ENCODE measurements at places on chromosomes 4 and X.

- DNase-seq: no peak
Measured at GRCh38 chr4:15963576-15963975, 601 bp upstream of the FGFBP2 start.

DNA sequence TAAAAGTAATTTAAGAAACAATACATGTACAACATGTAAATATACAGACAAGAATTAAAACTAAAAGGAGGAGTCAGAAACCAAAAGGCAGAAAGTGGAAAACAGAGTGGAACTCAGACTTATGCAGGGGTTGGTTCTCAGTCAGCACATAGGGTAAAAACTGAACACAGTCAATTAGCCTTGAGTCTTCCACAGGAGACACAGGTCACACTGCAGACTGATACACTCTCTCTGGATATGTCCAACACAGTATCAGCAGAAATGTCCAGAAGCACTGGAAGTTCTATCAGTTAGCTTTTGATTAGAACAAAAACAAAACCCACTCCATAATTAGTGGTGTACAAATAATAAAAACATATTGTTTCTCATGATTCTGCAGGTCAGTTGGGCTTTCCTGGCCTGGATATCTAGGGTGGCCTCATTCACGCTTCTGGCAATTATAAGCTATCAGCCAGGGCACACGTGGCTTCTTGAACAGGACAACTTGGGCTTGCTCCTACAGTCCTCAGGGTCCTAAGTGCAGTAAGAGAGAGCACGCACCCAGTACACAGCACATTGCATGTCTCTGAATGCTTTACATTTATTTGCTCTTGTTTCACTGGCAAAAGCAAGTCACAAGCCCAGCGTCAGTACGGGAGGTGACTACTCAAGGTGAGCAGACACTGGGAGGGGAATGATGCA, 21.6 kb downstream of the TEC start:
- no peak for DNase-seq

DNA sequence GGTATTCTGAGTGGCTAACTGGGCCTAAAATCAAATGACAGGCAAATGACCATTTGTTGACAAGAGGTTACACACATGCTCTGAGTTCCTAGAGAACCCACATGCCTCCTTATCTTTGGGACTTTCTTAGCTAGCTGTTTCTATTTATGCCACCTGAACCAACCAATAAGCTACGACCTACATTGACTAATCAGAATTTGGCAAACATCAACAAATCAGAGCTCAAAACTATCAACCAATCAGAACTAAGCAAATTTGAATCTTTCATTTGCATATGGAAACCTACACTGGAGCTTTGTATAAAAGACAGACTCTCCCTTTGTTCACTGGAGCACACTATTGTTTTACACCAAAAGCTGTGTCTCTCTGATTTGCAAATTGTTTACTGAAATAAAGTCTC, 192.0 kb downstream of the CXXC4 start:
- no peak for DNase-seq

DNA sequence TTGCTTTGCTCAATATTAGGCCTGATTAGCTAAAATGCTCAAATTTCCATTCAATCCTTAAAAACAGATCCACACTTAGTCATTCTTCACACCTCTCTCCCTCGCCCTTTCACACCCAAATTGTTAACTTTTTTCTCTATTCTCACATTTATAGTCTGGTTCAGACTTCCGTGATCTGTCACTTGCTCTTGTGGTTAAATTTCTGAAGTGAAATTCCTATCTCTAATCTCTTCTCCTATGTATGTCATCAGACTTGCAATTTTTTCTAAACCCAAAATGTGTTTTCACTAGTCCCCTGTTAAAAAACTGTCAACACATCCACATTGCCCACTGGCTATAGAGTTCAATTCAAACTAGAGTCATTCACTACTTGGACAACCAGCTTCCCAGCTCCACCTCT, 63.2 kb downstream of the SNCA start:
- no peak for DNase-seq

GRCh38 chr4:184335520-184335919, 117.8 kb upstream of the ENPP6 start:
- no peak for DNase-seq

GRCh38 chrX:39238006-39238405, 436.7 kb downstream of the MID1IP1 start:
- no peak for DNase-seq

- DNase-seq: no peak
Measured at GRCh38 chrX:138082896-138083295, 517.0 kb downstream of the ZIC3 start.

DNA sequence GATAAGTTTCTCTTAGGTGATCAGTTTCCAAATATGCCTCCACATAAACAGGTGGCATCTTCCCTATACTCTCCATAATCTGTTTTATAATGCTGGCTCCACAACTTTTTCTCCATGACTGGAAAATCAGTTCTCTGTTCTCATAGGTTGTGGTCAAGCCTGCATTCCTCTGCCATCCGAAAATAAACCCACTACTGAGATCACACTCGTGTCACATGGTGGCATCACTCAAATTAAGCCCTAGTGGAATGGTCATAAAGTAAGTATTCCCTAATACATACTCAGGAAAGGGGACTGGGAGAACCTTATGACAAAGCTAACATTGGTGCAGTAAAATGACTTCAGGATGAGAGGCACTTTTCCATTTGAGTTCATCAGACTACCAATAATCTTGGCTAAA, 37.6 kb downstream of the MAGED4B start:
- DNase-seq: no peak

- no peak for DNase-seq
Measured at GRCh38 chr4:6491235-6491634, 18.8 kb upstream of the PPP2R2C start.

DNA sequence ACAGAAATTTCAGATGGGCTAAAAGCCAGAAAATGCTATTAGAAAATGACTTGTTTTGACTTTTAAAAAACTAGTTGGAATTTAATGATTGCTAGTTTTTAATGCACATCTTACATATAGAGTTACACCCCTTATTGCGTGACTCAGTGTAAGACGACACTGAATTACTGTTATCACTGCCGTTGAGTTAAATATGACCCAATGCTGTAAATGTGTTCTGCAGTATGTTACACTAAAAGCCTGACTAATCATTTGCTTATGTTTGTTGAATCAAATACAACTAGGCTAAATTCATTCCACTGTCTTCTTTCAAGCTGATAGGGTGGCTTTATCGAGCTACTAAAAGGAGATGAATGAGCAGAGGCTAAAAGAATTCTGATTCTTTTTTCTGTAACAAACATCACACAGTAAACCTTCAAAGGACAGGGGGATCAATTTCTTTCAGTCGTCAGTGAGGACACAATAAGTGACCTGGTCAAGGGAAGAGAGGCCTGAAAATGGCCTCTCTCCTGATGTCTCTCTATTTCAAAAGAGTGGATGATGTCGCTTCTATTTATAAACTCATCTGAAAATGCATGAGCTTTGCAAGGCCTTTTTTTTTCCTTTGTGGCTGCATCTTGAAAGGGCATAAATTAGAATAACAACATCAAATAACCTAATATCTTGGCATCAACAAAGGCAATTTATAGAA, 142.2 kb upstream of the KCNIP4 start:
- DNase-seq: no peak

GRCh38 chr4:9691238-9692065, 90.0 kb upstream of the DRD5 start:
- peak; percentile 11 for DNase-seq

DNA sequence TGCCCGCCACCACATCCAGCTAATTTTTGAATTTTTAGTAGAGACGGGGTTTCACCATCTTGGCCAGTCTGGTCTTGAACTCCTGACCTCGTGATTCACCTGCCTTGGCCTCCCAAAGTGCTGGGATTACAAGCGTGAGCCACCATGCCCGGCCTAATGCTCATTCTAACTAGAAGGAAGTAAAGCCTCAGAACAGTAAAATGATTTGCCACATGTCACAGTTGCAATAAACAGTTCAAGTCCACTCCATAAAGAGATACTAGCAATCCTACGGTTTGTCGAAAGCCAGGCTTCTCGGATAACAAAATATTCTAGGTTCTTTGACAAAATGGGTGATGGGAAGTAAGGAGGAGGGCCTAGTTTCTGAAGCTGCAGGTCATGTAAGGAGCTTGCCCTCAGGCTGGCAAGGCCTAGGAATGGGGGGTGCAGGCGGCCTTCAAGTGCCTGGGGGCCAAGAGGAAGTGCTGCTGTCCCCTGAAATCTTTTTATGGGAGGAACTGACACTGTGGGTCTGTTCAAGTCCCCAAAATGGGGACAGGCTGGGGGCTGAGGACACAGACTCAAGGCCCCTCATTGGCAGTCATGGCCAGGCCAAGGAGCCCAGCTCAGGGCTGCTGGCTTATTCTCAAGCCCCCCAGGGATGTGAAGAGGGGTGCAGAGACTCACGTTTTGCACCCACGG, 31.8 kb upstream of the ACSL1 start:
- DNase-seq: no peak

DNA sequence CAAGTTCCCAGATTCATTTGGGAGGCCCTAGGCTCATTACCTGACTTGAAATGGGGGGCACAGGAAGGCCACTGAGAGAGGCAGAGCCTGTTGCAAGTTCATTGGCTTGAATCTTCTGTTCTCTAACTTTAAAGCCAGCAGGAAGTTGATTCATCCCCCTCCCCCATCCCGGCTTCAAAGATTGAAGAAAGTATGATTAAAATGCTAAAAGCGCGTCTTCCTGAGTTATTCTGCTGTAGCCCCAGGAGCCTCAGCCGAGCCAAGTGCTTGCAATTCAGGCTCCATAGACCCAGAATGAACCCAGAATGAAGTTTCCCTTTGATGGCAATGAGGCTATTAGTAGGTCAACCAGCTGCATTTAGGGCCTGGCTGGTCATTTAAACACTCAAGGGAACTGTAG, 14.7 kb downstream of the CHST7 start:
- DNase-seq: peak; percentile 26

- DNase-seq: no peak
Measured at GRCh38 chr4:71253545-71253944, 85.3 kb upstream of the SLC4A4 start.

DNA sequence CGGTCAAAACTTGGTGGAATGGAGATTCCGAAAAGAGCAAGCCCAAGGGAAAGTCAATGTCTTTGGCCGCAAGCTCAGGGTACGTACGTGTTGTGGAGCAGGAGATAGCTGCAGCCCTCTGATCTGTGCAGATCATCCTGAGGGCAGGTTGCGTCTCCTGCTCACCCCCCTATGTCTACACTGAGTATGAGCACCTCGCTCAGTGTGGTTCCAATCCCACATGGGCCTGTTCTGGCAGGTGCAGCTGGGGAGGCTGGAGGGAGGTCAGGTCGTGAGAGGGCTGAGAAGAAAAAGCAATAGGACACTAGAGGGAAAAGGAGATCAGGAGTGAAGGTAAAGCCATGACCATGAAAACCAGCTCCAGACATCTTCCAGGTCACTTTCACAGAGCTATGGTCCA, 142.1 kb downstream of the DCTD start:
- DNase-seq: no peak

GRCh38 chr4:7909463-7910262, 30.0 kb downstream of the AFAP1 start:
- DNase-seq: no peak

GRCh38 chr4:151175233-151175632, 75.8 kb downstream of the RPS3A start:
- no peak for DNase-seq

GRCh38 chr4:25966171-25966570, 52.2 kb downstream of the SMIM20 start:
- no peak for DNase-seq

GRCh38 chr4:20358110-20358509, 106.4 kb downstream of the SLIT2 start:
- no peak for DNase-seq

GRCh38 chrX:106874075-106874474, 29.1 kb downstream of the RIPPLY1 start:
- DNase-seq: no peak

- no peak for DNase-seq
Measured at GRCh38 chr4:2281575-2282343, 19.9 kb upstream of the MXD4 start.

- DNase-seq: no peak
Measured at GRCh38 chr4:48620831-48621230, 130.8 kb downstream of the ZAR1 start.

- DNase-seq: no peak
Measured at GRCh38 chr4:2406406-2406805, 12.0 kb downstream of the ZFYVE28 start.

GRCh38 chrX:134604701-134605311, 53.5 kb downstream of the PLAC1 start:
- DNase-seq: peak; percentile 32

- no peak for DNase-seq
Measured at GRCh38 chr4:1206299-1207156, 34.1 kb upstream of the SPON2 start.

DNA sequence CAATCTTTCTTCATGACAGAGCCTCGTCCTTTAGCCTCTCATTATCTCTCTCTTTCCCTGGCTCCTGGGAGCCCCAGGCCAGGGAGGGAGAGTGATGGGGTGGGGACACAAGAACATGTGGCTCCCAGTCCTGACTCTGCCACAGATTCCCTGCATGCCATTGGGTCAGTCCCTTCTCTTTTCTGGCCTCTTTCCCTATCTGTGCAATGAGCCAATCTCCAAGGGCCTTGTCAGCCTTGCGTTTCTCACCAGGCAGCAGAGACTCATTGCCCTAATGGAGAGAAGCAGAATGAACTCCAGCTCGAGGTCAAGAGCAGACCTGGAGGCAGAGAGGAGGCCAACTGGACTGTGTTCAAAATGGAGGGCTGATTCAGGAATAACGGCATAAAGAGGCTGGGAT, 38.4 kb upstream of the PJA1 start:
- no peak for DNase-seq

- DNase-seq: no peak
Measured at GRCh38 chr4:139977838-139978609, 176.0 kb downstream of the MAML3 start.

DNA sequence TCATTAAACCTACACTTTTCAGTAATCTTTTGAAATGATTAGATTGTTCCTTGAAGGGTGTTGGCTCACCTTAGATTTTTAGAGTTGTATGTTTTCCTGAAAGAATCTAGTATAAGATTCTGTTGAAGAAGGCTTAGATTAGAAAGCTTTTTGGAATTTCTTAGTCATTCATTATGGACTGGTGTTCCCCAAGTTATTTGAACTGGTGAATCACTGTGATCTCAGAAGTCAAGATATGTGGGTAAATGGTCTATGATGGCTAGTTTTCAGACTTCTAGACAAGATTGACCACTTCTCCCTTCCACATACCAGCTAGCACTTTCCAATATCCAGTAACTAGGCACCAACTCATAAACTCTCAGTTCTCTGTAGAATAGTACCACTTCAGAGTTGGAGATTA, 138.1 kb downstream of the KDM6A start:
- peak; percentile 65 for DNase-seq

- DNase-seq: no peak
Measured at GRCh38 chr4:41399231-41399630, 138.7 kb upstream of the LIMCH1 start.

DNA sequence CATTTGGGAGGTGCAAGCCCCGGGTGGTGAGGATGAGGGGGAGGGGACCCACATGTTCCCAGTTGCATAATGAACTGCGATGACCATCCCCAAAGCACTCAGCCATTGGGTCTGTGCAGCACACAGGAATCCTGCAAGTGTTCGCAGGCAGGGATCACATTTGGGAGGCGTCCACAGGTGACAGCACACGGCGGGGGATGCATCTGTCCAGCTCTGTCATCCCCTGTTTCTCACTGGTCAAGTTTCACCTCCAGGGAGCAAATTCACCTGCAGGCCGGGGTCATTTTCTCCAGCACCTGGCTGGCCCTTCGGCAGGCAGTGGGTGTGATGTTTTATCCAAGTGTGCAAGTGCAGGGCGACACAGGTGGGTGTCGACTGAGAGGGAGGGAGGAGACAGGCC, 33.3 kb upstream of the SORCS2 start:
- no peak for DNase-seq
